ENCODE measurements at places on chromosomes 1 and 21.

GRCh38 chr1:155648207-155649147 lies 38.5 kb downstream of the MSTO1 start:
- no peak for DNase-seq

DNA sequence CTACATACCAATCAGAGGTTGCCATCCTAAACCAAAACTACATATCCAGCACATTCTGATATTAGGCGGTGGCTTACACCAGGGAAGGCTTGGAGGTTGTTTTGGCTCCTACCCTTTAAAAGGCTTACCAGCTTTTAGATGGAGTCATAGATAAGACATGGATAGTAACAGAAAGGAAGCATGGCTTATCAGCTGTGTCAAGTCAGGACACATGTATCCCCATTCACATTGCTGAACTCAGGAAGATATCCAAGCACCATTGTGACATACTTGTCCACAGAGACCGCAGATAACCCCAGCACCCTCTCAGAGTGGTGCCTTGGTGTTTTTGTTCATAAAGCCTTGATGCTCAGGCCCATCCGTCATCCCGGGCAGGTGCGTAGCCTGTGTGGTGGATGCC lies 39.7 kb downstream of the ADARB1 start:
- no peak for DNase-seq

- DNase-seq: no peak
Observed at GRCh38 chr1:16208270-16208987, 4.0 kb downstream of the ARHGEF19 start.

DNA sequence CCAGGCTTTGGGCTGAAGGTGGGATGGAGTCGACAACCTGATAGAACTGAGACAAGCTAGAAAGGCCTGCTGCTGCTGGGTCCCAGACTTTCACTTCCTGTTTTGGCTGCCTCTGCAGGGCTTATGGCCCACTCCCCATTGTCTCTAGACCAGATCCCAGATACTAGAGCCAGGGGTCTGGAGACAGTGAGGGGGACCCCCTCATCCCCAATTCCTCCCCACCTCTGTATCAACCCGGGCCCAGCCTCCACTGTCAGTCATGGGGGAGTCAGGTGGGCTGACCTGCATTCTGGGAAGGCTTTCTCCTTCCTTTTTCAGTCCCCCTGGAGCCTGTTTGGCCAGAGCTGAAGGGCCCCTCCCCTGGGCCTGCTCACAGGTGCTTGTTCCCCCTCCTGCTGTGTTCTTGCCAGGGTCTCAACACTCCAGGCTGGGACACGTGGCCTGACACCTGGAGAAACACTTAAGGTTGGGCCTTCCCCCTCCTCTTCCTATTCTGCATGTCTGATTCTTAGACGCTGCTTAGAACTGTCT lies 18.0 kb upstream of the ETV3L start:
- DNase-seq: no peak

GRCh38 chr1:63012339-63012738 lies 228.4 kb downstream of the ATG4C start:
- no peak for DNase-seq

DNA sequence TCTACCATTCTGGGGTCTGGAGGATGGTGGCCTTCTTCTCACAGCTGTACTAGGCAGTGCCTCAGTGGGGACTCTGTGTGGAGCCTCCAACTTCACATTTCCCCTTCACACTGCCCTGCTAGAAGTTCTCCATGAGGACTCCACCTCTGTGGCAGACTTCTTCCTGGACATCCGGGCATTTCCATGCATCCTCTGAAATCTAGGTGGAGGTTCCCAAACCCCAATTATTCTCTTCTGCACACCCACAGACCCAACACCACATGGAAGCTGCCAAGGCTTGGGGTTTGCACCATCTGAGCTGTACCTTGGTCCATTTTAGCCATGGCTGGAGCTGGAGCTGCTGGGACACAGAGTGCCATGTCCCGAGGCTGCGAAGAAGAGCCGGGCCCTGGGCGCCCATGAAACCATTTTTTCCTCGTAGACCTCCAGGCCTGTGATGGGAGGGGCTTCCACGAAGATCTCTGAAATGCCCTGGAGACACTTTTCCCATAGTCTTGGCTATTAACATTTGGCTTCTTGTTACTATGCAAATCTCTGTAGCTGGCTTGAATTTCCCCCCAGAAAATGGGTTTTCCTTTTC lies 170.5 kb downstream of the FOXD2 start:
- no peak for DNase-seq

- no peak for DNase-seq
Observed at GRCh38 chr1:25780318-25781129, 19.5 kb upstream of the SELENON start.

- no peak for DNase-seq
Observed at GRCh38 chr1:244353551-244354091, 98.1 kb downstream of the ADSS2 start.

DNA sequence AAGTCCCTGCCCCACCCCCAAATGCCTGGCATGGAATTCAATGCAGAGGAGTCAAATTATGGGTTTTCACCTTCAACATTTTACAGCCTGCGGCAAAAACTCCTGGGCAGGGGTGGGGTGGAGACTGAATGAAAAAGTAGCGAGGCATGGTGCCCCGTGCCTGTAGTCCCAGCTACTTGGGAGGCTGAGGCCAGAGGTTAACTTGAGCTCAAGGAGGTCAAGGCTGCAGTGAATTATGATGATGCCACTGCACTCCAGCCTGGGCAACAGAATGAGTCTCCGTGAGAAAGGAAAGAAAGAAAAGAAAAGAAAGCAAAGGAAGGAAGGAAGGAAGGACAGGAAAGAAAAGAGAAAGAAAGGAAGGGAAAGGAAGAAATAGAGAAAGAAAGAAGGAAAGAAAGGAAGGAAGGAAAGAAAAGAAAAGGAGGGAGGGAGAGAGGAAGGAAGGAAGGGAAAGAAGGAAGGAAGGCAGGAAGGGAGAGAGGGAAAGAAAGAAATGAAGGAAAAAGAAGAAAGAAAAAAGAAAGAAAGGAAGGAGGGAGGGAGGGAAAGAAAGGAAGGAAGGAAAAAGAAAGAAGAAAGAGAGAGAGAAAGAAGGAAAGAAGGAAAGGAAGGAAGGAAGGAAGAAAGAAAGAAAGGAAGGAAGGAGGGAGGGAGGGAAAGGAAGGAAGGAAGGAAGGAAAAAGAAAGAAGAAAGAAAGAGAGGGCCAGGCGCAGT lies 11.1 kb downstream of the LEMD1 start:
- DNase-seq: no peak

GRCh38 chr1:183590244-183591191 lies at the start of gene NCF2:
Gene NCF2, minus strand, starts transcription at chr1:183590459. Its CDS starts 130 bp downstream, at chr1:183590329.
- DNase-seq: no peak

- no peak for DNase-seq
Observed at GRCh38 chr1:72535470-72535869, 253.1 kb upstream of the NEGR1 start.

DNA sequence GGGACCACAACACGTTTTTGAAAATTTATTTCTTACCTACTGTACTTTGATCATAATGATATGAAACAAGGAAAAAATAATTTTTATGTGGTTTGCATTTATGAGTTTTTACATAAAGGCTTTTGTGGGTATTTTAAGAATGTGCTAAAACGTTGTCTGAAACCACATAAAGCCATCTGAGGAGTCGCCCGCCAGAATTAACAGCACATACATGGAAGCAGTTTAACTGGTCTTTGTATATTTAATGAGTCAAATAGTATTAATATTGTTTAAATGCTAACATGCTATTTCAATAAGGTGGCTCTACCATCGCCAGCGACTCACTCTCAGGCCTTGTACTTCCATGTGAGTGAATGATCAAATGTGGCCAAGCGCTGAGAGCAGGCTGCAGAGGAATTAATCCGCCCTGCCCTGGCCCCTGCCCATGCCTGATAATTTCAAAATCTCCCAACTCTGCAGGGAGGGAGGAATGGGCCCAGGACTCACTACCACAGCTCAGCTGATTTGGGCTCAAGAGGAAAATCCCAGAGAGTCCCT lies 49.6 kb downstream of the SLC66A1 start:
- no peak for DNase-seq

- DNase-seq: no peak
Observed at GRCh38 chr1:84330125-84330984, 28.8 kb downstream of the SAMD13 start.

DNA sequence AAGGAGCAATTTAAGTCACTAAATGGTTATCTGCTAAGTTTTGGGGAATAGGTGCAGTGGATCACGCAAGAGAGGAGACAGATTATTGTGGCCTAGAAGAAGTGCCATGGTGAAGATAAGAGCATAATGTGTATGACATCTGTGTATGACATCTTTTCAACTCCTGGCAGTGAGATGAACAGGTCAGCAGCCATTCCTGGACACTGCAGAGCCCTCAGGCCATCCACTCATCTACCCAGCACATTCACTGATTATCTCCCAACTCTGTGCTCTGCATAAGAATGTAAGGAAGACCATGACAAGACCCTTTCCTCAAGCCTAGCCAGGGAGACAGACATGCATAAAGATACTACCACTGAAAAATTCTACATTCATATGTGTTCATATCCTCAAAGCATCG lies 73.7 kb downstream of the DDR2 start:
- DNase-seq: no peak

GRCh38 chr1:212952641-212952976 lies 2.3 kb downstream of the VASH2 start:
- DNase-seq: no peak

GRCh38 chr1:15493869-15494390 lies 18.0 kb downstream of the CELA2B start:
- DNase-seq: no peak

GRCh38 chr1:16046842-16047241 lies 3.3 kb downstream of the CLCNKB start:
- DNase-seq: no peak

DNA sequence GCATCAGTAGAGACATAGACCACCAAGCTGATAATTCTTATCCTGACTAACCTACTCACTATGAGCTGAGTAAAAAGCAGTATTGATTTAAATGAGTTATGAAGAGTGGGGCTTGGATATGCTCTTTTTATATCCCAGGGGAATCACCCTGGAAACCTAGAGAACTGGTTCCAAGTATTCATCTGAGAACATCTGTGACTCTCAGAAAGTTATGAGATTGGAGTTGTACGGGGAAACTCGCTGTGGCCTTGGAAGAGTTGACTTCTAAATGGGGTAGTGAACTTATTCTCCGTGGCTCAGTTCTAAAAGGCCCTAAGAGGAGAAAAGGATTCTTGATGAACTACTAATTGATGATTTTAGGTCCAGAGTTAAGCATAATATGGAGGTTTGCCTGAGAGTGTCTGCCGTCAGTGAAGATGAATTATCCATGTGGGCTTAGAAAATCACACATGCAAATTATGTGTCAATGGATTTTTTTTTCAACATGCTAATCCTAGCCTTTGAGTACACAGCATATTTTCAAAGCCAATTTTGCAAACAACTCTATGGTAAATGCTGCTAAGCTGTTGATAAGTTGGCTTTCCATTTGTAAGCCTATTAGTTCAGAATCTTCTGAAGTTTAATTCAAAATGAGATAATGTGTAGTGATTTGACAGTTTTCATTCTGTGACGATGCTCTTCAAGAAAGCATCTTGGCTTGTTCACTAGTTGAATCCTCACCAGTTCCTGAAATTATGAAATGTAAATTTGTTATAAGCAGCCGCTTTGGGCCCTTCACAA lies 122.7 kb downstream of the FGGY start:
- no peak for DNase-seq

- no peak for DNase-seq
Observed at GRCh38 chr21:46100906-46101305, 3.0 kb downstream of the COL6A2 start.

DNA sequence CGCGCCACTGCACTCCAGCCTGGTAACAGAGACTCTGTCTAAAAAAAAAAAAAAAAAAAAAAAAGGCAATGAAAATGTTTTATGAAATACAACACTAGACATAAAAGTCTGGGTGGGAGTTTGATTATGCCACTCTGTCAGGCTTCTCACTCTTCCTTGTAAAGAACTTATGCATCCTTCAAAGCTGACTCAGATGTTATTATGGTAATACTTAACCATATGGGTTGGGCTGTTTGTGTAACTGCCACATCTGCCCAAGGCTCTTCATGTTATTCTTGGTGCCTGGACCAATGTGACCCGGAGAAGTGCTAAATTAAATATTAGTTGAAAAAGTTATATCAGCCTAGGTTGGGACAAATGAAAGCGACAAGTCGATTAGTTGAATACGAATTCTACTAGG lies 23.8 kb downstream of the FAM89A start:
- DNase-seq: no peak

DNA sequence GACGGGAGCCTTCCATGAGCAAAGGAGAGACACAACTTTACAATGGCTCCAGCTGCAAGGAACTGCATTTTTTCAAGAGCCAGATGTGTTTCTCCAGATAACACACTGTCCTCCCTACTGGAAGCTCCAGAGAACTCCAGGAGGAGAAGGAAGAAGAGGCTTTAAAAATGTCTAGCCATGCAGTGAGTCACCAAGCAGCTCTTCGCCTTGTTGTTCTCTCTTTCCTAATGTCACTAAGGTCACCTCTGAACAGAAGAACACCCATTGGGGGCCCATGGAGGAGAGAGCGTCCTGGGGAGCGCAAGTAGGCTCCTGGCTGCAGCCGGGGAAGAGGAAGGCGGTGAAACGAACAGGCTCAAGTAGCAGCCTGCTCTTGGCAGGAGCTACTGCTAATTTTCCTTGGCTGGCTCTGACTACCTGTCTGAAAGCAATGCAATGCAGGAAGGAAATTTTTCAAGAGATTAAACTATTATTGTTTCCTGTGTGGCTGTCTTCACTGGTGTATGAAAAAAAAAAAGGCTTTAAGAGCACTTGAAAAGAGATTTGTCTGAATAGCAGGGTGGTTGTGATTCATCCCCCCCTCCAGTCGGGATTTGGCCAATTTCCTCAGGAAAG lies 321.9 kb downstream of the SETD4 start:
- no peak for DNase-seq

- no peak for DNase-seq
Observed at GRCh38 chr1:5370311-5370710, 621.9 kb downstream of the NPHP4 start.

DNA sequence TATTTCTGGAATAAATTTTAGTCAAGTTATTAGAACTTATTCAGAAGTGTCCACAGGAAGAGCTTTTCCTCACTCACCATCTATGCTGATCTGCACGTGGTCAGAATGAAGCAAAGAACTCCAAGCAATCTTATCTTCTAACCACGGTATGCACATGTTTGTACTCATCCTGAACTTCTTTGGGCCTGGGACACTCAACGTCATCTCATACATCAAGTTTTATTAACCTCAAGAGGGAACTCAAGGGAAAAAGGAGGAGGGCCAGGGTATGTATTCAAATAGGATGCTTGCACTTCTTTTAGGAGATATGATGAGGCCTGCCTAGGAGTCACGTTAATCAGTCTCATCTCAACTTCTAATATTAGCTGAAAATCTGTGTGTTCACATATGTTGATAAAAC lies 142.5 kb downstream of the C1orf94 start:
- DNase-seq: no peak

DNA sequence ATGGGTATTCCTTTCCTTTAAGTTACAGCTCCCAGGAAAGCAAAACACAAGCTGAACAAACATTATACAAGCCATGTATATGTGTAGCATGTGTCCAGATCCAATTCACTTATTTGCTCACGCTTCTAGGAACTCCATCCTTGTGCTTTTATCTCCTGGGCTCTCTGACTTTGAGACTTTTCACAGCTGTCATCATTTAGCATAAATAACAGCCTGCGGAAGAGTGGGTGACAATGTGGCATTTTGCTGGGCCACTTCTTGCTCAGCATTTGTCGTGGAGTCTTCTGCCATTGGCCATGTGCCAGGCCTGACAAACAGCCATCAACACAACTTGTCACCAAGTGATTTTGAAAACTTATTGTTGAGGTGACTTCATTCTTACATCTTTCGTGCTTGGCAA lies 164.3 kb downstream of the KIF26B start:
- no peak for DNase-seq
